ENCODE measurements at places on chromosomes 5 and 9.

DNA sequence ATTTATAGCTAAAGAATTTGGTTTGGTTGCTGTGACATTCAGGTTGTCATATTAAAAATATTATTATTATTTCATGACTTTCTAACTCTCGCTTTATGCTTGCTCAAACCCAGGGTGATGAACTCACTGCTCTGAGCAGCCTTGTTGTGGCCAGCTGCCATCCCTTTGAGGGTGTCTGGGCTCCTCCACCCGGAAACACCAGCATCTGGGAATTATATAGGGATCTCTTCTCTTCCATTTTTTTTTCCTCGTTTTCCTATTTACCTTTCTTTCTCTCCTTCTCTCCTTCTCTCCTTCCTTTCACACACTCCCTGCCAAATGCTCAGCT, 355.8 kb upstream of the SMARCA2 start:
- DNase-seq, result no peak

GRCh38 chr5:111730659-111731382, 26.2 kb downstream of the NREP start:
- no peak for DNase-seq

DNA sequence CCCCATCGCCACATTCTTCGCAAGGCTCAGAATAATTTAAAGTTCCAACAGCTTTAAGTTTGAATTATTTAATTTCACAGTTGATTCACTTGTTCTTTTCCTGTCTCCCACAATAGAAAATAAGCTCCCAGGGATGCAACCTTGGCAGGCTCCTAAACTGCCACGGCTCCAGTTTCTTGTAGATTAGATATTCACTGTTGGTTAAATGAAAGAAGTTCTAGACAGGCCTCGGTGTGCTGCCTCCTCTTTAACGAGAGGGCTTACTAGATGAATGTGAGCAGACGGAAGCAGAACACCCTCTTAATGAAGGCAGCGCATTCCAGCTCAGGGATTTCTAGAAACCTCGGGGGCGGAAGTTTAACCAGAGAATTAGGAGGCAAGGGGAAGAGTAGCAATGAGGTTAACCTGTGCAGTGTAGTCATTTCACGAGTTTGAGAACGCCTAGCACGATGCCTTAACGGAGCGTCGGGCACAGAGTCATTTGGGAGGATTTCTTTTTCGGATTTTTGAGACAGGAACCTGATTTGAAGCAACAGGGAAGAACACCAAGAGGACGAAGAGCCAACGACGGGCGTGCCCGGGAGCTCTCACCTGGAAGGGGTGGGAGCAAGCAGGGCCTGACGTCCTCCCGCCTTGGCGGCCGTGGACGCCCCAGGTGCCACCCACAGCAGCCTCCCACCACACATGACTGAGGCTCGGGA, 637 bp upstream of the SMC5 start:
- no peak for DNase-seq

GRCh38 chr9:133658442-133659431, 22.6 kb downstream of the DBH start:
- no peak for DNase-seq

DNA sequence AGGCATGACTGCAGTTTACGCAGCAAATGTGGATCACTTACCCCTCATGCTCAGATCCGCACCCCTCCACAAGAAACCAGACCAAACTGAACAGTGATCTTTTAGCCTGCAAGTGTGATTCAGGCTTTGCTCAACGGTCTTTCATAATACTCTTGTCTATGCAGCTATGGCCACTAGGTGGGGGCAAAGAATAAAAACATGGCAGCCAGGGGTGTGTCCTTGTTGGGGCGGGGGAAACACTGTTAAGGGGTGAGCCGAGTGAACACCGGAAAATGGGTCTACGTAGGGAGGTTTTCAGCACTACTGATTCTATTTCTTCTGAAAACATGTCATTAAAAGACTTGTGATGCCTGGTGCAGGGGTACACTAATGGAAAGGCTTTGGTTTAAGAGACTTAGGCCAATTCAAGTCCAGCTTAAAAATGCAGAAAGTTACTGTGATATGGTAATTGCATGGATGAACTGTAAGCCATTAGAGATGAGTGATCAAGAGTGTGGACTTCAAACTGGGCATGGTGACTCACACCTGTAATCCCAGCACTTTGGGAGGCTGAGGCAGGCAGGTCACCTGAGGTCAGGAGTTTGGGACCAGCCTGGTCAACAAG, 49.9 kb upstream of the GPR151 start:
- DNase-seq, result peak; percentile 27

DNA sequence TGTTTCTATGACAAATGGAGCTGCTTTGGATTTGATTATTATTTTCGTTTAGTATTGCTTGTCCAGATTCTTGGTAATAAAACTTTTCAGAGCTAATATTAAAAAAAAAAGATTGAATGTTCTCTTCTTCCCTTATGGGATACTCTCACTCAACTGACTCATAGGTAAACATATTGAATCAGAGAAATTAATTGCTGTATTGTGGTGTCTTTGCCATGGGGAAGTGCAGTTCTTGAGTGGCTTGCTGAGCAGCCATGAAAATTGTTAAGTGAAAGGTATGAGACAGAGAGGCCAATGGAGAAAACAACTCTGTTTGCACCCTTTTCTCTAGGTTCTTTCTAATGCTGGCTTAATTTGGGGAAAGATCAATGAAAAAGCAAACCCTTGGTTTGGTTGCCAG, 149.9 kb upstream of the HMHB1 start:
- no peak for DNase-seq

GRCh38 chr5:169970911-169971765, 9.2 kb downstream of the INSYN2B start:
- DNase-seq, result no peak

- DNase-seq, result peak; percentile 75
These were observed 84.6 kb downstream of the ANKRD55 start for GRCh38 chr5:56148453-56148971.

All from naive thymus-derived CD4-positive, alpha-beta T cell (primary cell).